ENCODE measurements at places on chromosomes 2 and 18. TPM values are rescaled to one million over a fixed set of nuclear protein-coding genes. Genes with fewer than 3 reads are reported as not detected.

BOLA3 gene
- total RNA-seq = 130 TPM

ADAM23 gene
- 0.03 TPM for total RNA-seq

FKBP7 gene
- total RNA-seq = 70.7 TPM

SERPINB7 gene
- 8.5 TPM for total RNA-seq

- no peak overlapping the region for H3K4me3 ChIP-seq
- peaks cover 21% of the 10 kb centered on the region for H3K4me1 ChIP-seq
- DNase-seq = no peak
- no peak overlapping the region for H3K27ac ChIP-seq
These were observed 43.8 kb downstream of the DDX18 start for GRCh38 chr2:117858336-117858735.

DNA sequence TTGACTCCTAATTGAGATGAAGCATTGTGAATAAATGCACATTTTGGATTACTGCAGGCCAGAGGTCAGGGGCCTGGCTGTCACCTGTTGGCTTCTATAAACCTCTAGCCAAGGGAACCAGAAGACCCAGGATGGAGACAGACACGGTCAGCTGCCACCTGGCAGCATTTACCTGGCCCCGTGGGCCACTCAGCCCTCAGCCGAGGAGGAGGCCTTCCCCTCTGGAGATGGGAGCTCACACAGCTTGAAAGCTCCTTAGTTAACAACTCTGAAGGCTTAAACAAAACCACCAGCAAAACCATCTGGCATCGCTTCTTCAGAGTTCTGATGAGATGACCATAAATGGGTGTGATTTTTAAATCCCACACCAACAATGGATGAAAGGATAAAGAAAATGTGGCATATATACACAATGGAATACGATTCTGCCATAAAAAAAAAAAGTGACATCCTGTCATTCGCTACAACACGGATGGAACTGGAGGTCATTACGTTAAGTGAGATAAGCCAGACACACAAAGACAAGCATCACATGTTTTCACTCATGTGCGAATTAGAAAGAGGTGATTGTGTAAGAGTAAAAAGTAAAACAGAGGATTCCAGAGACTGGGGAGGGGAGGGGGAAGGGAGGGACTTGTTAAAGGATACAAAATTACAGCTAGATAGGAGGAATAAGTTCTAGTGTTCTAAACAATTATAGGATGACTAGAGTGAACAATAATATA, 218.4 kb downstream of the TMEM163 start:
- no peaks in the 10 kb centered on the region for H3K36me3 ChIP-seq
- H3K4me3 ChIP-seq = no peak overlapping the region
- no peaks in the 10 kb centered on the region for H3K4me1 ChIP-seq
- no peak overlapping the region for H3K27ac ChIP-seq

DNA sequence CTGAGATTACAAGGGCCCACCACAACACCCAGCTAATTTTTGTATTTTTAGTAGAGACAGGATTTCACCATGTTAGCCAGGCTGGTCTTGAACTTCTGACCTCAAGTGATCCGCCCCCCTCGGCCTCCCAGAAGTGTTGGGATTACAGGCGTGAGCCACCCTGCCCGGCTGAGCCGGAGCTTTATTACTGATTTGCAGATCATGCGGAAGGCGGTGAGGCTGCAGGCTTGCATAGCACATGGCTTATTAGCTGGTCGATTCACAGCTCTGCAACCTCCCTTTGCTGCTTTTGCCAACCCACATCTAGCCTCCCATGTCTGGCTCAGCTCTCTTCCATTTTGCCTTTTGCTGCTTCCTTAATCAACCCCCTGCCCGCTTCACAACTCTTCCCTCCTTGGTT, 210.3 kb downstream of the VAPA start:
- H3K27me3 ChIP-seq = no peaks in the 10 kb centered on the region
- no peak for DNase-seq
- peaks cover 16% of the 10 kb centered on the region for H3K4me1 ChIP-seq
- H3K27ac ChIP-seq = no peak overlapping the region
- H3K4me3 ChIP-seq = no peak overlapping the region
- no peaks in the 10 kb centered on the region for H3K36me3 ChIP-seq

DNA sequence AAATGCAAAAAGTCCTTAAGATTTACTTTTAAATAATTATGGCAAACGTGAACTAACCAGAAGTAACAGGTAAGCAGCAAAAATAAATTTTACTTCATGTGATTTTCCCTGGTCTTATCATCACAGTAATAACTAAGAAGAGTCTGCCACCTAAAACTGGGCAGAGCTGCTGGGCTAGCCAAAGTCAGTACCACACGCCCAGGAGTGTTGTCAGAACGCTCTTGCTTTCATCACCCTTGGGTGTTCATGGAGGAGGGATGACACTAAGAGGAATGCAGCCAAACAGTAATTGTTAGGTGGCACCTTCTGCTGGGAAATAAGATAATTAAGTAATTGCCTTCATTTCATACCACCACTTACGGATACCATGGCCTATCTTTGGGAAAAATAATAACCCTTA, 92.0 kb upstream of the NEUROD1 start:
- no peaks in the 10 kb centered on the region for H3K36me3 ChIP-seq
- H3K27ac ChIP-seq = no peak overlapping the region
- H3K27me3 ChIP-seq = no peaks in the 10 kb centered on the region
- DNase-seq = no peak

DNA sequence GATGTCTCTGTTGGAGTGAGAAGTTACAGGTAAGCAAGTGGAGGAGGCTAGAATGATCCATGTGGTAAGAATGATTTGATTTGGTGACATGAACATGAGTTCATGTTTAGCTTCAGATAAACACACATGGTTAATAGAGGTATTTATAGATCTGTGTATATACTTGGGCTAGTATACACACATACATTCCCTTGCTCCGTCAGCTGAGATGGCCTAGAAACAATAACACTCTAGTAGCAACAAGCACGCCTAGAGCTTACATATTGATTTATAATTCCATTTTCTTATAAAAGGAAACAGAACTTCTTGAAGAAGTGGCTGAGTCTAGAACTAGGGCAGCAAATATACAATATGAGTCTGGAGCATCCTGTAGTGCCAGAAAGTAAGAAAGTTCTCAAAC, 223.0 kb downstream of the RND3 start:
- H3K27ac ChIP-seq = no peak overlapping the region
- H3K36me3 ChIP-seq = no peaks in the 10 kb centered on the region
- no peak overlapping the region for H3K4me3 ChIP-seq
- no peaks in the 10 kb centered on the region for H3K27me3 ChIP-seq
- no peaks in the 10 kb centered on the region for H3K4me1 ChIP-seq

GRCh38 chr2:95007031-95007609, 18.4 kb upstream of the MAL start:
- no peak overlapping the region for H3K4me3 ChIP-seq
- H3K4me1 ChIP-seq = no peaks in the 10 kb centered on the region
- no peaks in the 10 kb centered on the region for H3K27me3 ChIP-seq
- H3K36me3 ChIP-seq = no peaks in the 10 kb centered on the region

DNA sequence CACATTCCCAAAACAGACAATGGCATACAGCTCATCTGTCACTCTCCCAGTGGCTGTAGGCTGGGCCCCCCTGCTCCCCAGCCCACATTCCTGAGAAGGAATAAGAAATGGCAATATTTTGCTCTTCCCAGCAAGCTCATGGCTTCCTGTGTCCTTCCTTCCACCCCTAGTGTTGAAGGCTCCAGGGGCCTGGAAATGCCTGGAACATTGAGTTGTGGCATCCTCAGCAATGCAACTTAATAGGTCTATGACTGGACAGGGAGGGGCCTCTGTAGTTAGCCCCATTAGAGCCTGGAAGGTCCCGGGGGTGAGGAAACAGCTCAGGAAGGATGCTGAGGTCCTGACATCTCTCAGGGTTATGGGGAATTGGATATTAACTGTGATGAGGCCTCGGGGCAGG, 3.3 kb downstream of the KIF3C start:
- no peaks in the 10 kb centered on the region for H3K27me3 ChIP-seq
- peaks cover 28% of the 10 kb centered on the region for H3K4me1 ChIP-seq
- no peak for DNase-seq
- no peak overlapping the region for H3K4me3 ChIP-seq
- H3K36me3 ChIP-seq = no peaks in the 10 kb centered on the region
- no peak overlapping the region for H3K27ac ChIP-seq

DNA sequence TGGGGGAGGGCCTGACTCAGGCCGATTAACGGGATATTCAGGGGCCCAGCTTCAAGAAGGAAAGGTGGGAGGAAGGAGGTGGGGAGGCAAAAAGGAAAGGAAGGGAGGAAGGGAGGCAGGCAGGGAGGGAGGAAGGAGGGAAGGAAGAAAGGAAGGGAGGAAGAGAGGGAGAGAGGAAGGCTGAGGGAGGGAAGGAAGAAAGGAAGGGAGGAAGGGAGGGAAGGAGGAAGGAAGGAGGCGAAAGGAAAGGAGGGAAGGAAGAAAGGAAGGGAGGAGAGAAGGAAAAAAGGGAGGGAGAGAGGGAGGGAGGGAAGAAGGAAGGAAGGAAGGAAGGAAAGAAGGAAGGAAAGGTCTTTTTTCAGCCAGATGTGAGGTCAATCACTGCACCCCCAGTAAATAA, 85.3 kb downstream of the C1QL2 start:
- no peak overlapping the region for H3K4me3 ChIP-seq
- H3K27ac ChIP-seq = no peak overlapping the region
- no peaks in the 10 kb centered on the region for H3K36me3 ChIP-seq
- no peaks in the 10 kb centered on the region for H3K4me1 ChIP-seq

DNA sequence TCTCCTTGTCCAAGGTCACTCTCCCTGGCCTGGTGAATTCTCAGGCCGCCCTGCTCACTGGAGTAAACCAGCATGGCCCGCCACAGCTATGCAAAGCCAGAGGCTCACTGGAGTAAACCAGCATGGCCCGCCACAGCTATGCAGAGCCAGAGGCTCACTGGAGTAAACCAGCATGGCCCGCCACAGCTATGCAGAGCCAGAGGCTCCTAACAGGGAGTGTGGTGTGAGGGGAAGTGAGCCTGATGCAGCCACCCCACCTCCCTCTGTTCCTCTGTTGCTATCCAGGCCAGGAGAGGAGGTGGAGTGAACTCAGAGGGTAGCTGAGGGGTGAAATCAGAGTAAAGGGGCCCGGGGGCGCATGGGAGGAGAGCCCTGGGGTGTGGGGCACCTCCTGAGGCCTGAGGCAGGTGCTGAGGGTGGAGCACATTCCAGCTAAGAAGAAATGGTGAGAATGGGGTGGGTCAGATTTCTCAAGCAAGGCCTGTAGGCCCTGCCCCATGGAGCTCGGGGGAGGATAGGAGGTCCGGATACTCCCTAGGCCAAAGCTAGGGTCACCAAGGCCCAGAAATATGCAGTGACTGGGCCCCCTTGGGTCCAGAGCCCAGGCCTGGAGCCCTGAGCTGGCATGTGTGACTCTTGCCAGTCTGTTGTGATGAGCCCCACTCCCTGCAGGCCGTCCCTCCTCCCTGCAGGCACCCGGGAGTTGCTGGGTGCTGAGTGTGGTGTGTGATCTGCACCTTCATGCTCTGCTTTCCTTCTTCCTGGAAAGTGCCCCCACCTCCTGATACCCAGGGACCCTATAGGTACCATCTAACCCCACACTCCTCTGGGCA, 1.5 kb downstream of the ATP6V1B1 start:
- H3K4me1 ChIP-seq = no peaks in the 10 kb centered on the region
- no peak overlapping the region for H3K4me3 ChIP-seq
- no peaks in the 10 kb centered on the region for H3K36me3 ChIP-seq
- H3K27me3 ChIP-seq = peaks cover 4% of the 10 kb centered on the region

DNA sequence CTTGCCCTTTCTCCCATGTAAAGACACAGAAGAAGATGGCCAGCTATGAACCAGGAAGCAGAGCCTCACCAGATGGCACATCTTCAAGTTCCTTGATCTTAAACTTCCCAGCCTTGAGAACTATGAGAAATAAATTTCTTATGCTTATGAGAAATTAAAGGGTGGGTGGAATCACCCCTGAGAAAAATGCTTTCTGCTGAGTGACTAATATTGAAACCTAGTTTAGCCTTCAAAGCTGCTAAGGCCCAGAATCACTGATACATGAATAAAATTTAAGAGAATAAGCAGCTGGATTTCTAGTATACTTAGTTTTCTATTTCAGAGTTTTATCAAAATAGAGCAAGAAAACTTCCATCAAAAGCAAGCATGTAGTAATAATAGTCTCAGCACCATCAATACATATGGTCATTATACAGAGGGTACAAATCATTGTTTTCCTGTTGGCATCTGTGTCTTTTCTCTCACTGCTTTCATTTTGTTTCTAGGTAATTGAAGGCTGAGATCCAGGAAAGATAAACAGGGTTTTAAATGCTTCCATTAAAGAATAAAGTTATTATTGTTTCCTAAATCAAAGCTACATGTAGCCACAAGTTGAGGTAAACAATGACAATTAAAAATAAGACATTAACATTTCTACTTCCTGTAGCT, 53.3 kb upstream of the COL5A2 start:
- no peak for DNase-seq
- no peak overlapping the region for H3K27ac ChIP-seq
- no peak overlapping the region for H3K4me3 ChIP-seq
- H3K4me1 ChIP-seq = no peaks in the 10 kb centered on the region
- no peaks in the 10 kb centered on the region for H3K27me3 ChIP-seq

Data from SJSA1 (cell line).